PC-3 (cell line): ENCODE measurements at places on chromosomes 6 and 20.

DNA sequence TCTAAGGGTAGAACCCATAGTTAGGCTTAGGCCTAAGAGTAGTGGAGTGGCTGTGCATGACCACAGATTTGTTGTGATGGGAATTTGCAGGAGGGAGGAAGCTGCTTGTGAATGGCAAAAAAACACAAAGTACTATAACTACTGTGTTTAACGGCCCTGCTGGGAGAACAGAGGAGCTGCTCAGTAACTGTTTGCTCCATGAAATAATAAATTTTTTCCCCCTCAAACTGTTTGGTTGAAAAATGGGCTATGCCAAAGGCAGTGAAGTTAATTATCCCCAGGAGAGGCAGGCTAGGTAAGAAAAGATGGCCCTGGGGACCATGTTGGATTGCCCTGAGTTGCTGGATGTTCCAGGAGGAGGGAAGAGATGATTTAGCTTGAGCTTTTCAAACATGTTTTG, 256.5 kb upstream of the PRND start:
- no peak for DNase-seq

GRCh38 chr6:151180330-151181048, 59.3 kb upstream of the AKAP12 start:
- no peak for DNase-seq

- no peak for DNase-seq
Observed at GRCh38 chr20:58407966-58408557, 19.0 kb downstream of the VAPB start.

DNA sequence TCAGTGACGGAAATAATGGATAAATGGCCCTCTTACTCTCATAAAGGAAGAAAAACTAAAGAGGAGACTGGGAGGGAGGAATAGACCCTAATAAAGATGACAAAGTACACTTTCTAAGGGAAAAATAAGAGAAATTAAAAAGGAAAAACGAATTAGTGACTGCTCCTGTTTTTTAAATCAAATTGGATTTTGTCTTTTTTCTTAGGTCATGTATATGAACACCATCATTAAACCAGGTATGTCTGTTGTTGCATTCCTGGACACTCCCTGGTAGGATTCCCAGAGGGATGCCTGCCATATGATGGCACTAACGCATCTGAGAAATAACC, 59.4 kb upstream of the BTN3A2 start:
- no peak for DNase-seq

GRCh38 chr6:63685446-63686379, 50.1 kb downstream of the PHF3 start:
- DNase-seq: no peak

DNA sequence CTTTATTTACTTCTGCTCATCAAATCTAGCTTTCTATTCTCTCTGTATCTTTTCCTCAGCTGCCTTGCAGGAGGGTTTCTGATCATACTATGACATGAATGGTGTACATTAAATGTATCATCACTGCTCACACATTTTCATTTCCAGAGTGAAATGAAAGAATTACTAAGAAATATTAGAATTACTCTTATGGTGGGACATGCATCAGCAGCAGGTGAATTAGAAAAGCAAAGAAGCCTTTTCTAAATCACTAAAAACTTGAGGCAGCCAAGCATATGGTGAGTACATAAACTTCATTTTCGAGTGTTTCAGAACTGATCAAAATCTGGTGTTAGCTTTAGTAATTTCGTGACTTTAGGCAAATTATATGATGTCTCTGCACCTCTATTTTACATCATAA, 23.6 kb downstream of the IL17A start:
- DNase-seq: no peak

GRCh38 chr6:153591159-153591558, 447.9 kb upstream of the OPRM1 start:
- DNase-seq: no peak

DNA sequence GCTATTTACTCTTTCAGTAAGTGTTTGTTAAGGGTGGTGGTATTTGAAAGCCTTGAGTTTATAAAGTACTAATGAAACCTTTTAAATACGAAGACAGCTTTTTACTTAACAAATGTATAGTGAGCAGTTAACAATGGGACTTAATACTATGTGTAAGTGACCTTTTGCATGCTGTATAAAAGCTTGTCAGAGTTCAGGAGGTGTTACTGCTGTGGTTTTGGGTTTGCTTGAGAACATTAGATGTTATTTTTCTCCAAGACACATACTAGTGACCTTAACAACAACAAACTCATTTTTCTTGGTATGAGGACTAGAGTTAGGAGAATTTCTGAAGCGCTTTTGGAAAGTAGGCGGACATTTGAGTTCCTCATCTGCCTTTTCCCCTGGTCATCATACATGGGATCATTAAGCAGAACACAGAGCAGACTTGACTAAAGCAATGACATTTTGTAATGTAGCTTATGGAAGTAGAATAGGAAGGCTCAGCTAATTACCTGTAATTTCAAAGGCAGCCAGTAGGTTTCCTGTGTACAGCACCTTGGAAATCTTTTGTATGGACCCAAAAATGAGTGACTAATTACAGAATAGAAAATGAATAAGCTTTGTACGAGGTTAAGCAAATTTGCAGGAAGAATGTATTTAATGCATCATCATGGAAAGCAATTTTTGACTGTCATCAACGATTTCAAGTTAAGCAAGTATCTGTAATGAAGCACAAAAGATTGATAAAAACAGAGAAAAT, 14.1 kb downstream of the CDYL start:
- peak; percentile 22 for DNase-seq

DNA sequence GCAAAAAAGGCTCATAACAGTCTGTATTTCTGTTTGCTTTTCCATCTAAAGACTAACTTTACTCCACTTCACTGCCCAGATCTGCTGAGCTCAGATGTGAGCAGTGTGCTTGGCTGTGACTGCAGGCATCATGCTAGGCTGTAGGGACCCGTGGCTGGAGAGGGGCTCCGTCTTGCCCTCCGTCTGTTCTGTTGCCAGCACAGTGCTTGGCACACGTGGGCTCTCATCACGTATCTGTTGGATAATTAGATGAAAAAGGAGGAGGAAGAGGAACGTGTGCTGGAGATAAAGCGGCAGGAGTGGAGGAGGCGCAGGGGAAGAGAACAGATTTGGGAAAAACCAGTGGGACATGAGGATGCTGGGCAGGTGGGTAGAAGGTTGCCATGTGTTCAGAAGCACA, 57.6 kb upstream of the IER3 start:
- no peak for DNase-seq

GRCh38 chr6:137646484-137646883, 152.3 kb upstream of the OLIG3 start:
- no peak for DNase-seq

GRCh38 chr6:169652896-169653295, 48.9 kb downstream of the WDR27 start:
- DNase-seq: no peak

GRCh38 chr6:82750556-82750955, 315.1 kb downstream of the UBE3D start:
- DNase-seq: peak; percentile 7
